Posterior cingulate gyrus (tissue), 11 donors: ENCODE measurements at places on chromosomes 1 and 21.

GRCh38 chr1:173383351-173383750 lies 93.8 kb upstream of the PRDX6 start:
- DNase-seq = no peak

DNA sequence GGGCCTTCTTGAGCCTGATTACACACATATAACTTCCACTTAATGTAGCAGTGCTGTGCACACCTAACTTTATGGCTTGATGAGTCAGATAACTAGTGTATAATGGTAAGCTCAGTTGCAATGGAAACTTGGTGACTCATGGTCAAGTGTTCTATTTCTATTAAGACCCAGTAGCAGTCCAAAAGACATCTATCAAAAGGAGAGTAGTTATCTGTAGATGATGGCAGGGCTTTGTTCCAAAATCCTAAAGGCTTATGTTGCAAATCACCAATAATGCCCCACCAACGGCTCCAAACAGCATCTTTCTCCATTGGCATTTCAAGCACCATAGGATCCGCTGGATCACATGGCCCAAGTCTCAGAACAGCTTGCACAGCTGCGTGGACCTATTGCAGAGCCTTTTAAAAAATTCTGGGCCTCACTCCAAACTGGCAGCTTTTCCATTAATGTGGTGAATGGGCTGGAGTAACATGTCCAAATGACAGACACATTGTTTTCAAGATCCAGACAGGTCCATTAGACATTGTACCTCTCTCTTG lies 566.8 kb upstream of the USP24 start:
- DNase-seq = no peak

DNA sequence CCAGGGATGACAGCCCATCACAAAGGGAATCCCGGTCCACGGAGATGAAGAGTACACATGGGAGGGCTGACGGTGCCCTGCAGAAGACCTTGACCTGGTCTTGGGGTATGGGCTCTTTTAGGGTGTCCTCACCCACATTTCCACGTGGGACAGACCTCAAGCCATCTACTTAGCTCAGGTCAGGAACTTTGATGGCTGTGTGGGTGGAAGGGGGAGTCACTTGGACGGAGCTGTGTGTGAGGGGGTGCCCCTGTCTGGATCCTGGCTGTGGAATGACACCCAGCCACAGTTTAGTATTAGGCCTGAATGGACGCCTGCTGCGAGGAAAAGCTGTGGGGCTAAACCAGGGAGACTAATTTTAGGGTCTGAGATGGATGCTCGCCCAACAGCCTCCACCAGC lies 10.9 kb upstream of the MIXL1 start:
- no peak for DNase-seq

- DNase-seq = no peak
These were observed 18.0 kb downstream of the MPZL1 start for GRCh38 chr1:167739752-167740151.

- DNase-seq = no peak
These were observed 9.1 kb downstream of the IBA57 start for GRCh38 chr1:228174482-228175315.

GRCh38 chr1:155127105-155127966 lies at the start of gene EFNA1:
Gene EFNA1 (plus strand): TSS chr1:155127876. CDS start chr1:155127978, 102 bp downstream.
- DNase-seq = peak; percentile 88

- no peak for DNase-seq
These were observed 8.4 kb downstream of the PDE9A start for GRCh38 chr21:42661688-42662429.

DNA sequence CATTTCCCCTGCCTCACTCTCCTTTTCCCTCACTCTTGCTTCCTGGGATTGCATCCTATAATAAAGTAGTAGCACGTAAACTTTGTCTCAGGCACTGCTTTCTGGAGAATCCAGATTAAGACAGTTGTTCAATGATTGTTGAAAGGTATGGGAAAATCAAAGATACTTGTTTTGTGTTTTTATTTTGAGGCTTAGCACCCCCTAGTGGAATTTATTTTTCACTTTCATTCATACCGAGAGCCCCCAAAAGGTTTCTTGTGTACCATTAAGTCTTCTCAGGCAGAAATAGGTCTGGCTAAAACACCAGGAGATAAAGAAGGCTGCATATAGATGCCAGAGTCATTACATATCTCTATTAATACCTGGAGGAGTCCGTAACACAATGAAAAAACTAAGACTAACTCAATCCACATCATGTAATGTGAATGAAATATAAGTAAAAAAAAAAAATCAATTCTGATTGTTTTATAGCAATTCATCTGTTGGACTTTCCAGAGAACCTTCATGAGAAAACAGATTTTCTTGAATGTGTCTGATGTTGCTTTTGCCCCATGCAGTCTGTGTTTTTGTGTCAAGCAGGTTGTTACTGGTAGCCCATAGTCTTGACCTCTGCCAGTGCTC lies 103.5 kb downstream of the RPE65 start:
- DNase-seq = no peak

DNA sequence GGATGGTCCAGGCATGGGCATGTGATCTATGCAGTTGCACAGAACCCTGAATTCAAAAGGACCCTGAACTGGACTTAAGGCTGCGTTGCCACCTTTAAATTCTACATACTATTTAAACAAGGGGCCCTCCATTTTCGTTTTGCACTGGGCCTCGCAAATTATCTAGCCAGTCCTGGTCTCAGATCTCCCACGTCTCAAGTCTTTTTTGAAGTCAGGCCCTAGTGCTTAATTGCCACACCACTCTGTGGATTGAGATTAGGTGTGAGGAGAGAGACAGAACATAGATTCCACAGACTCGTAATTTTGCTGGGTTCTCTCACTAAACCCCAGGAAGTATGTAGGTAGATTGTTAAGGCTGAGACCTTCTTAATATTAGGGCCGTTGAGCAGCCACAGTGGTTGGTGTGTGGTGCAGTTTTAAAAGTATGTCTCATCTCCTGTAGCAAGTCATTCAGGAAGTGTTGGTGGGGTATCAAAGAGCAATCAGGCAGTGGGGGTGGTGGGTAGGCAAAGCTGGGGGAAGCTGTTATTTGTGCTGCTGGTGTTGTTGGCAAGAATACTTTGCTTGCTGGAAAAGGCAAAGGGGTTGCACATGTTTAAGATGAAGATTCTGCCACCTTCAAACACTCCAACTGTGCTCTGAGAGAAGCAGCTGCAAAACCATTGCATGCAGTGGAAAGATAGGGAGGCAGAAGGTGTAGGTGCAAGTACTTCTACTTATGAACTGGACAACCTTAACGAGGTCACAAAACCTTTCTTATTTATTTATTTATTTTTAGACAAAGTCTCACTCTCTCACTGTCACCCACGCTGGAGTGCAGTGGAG lies 11.2 kb downstream of the CD84 start:
- DNase-seq = no peak

GRCh38 chr1:46594063-46594462 lies 10.0 kb downstream of the MKNK1 start:
- DNase-seq = no peak

DNA sequence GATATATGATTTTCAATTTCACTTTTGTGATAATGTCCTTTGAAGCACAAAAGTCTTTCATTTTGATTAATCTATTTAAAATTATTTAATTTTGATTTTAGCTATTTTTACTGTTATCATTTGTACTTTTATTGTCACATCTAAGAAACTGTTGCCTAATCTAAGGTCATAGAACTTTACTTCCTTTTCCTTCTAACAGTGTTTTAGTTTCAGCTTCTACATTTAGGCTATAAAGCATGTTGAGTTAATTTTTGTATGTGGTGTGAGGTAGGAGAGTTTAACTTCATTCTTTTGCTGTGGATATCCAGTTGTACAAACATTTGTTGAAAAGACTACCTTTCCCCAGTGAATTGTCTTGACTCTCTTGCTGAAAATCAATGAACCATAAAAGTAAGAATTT lies 204.5 kb downstream of the TM2D1 start:
- DNase-seq = no peak

DNA sequence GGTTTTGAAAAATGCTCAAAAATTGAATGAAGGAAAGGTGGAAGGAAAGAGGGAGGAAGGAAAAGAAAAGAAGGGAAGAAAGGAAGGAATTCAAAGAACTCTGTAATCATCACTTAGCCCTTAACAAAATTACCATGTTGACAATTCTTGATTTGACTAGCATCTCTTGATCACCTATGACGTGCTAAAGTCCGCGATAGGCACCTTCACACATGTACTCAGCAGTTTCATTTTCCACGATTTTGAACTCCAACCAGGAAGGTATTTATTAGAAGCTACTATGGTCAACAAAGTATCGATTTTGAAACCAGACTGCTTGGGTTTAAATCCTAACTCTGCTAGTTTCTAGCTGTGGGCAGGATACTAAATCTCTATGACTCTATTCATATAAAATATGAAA lies 146.9 kb downstream of the DAB1 start:
- DNase-seq = no peak

DNA sequence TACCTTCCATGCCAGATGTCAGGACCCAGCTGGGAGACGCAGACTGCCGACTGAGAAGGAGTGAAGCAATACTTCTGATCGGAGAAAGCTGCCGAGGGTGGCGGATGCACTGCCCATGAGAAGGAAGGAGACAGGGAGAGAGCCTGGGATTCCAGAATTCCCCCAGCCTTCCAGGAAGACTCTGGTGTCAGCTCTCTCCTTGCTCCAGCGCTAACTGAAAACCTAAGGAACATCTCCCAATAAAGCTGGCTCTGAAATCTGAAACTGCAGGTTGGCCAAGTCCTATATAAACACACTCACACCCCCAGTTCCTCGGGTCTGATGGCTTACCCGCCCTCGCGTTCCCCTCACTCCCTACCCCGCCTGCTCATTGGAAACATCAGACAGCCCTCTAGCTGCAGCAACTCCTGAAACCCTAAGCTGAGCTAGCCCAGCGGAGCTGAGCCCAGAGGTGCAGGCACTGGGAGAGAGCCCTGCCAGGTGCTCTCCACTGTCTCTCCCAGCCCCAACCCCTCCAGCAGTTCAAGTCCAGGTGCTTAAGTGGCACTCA lies 52.3 kb downstream of the PLEKHA6 start:
- DNase-seq = peak; percentile 67

DNA sequence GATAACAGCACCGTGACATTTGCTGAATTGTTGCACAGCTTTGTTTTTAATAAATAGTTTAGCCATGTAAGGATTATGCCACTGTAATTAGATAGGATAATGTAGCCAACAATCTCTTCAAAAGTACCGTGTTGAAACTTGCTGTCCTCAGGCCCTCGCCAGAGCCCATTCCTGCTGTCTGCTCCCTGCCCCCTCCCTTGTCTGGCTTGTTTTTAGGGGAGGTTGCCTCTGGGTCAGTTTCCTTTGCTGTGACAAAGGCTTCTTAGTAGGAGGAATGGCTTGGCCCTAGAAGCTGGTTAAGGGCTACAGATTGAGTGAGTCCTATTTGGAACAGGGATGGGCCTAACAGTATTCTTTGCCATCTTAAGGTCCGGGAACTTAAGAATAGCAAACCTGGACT lies 107.9 kb downstream of the LMO4 start:
- no peak for DNase-seq

DNA sequence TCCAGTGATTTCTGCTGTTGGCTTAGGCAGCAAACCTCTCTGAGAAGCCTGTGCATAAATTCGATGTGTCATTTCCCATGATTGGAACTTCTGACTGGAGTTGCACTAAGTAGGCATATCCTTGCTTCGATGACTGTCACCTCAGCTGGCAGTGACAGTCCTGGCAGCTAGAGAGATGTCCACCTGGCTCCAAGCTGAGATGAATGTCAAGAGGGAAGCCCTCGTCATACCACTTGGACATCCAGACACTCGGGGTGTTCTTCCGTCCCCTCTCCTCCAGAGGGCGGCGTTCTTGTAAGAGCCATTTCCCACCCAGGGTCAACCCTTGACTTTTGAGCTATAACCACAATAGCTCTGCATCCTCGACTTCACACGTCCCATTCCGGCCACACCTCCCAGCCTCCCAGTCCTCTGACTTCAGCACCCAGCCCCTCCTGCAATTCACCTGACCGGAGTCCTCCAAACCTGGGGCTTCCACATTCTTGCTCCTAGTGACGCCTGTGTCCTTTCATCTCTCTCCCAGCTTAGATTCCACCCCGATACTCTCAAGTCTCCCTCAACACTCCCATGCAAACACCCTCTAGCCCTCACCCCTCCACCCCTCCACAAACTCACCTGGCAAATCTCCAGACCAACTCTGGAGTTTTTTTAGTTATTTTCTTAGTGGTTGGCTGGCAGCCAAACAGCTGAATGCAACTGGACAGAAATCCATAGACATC lies 17.3 kb downstream of the CA6 start:
- DNase-seq = peak; percentile 19

- DNase-seq = no peak
These were observed 599 bp downstream of the MKNK1 start for GRCh38 chr1:46603481-46603857.
